ENCODE measurements at places on chromosomes 16 and 17. TPM values are rescaled to one million over a fixed set of nuclear protein-coding genes. Genes with fewer than 3 reads are reported as not detected.
A peak's percentile ranks its signal among the peaks of the same experiment; 100 is the strongest.

The CRYM gene
- 91.1 TPM for total RNA-seq

The SLX4 gene
- total RNA-seq: 2.4 TPM

The MYO15B gene
- 29.3 TPM for total RNA-seq

The KRT23 gene
- total RNA-seq: not detected

The KRTAP4-1 gene
- total RNA-seq: not detected

The KRTAP2-1 gene
- total RNA-seq: not detected

The ALOX15B gene
- 1.2 TPM for total RNA-seq

The HS3ST2 gene
- 2.3 TPM for total RNA-seq

The KIF18B gene
- total RNA-seq: 0.12 TPM

The TPSD1 gene
- 0.63 TPM for total RNA-seq

The SSH2 gene
- 36.8 TPM for total RNA-seq

The KCNJ2 gene
- total RNA-seq: 10.7 TPM

GRCh38 chr17:2453325-2453724 lies 52.5 kb upstream of the MNT start:
- no peak for DNase-seq

- no peak for DNase-seq
Measured at GRCh38 chr16:58882292-58882691, 148.2 kb upstream of the GOT2 start.

- no peak for DNase-seq
Measured at GRCh38 chr17:1752425-1753262, 9.2 kb upstream of the SERPINF1 start.

DNA sequence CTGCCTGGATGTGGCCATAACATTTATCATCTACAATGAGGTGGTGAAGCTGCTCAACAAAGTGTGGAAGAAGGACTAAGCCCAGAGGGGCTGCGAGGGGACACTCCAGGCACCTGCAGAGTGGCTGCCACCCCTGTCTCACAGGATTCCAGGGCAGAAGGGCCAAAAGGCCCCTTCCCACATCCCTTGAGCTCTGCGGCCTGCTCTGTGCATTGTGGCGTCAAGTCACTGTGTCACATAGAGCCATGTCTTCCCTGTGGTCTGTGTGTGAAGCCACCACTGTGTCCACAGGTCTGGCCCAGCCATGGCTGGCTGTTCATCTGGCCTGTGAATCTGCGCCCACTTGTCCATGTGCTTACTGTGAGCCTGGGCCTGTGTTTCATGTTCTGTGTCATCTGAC lies 1714.6 kb downstream of the TP53TG3F start:
- peak; percentile 44 for DNase-seq

DNA sequence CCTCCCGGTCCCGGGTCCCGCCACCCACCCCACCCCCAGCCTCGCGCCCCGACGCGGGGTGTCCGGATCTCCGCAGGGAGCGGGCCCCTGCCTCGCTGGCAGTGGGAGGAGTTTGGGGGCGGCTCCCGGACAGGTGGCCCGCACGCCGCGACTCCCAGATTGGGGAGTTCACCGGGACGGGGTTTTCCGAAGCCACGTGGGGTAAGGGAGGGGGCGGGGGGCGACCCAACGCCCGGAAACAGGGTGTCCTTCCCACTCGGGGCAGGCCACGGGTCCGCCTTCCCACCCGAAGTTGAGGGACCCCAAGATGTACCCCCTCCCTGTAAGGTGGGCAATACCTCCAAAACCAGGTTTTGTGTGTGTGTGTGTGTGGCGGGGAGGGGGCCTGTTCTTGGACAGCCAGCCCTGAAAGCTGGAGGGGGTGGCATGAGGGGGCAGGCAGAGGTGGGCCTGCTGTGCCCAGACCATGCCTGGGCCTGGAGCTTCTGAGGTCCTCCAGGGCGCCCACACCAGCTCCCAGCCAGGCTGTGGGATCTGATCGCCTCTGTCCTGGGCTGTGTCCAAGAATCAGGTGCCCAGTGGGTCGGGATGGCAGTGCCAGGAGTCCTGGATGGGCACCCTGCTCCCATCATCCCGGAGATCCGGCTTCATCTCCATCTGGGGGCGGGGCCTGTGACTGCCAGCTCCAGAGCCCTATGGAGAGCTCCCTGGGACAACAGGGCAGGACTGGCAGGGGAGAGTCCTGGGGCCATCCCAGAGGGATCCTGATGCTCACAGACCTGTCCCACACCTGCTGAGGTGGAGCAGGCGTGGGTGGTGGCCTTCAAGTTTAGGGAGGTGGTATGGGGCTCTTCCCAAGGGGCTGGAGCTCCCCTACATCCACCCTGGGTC lies 767 bp downstream of the SYNGR2 start:
- DNase-seq: no peak

GRCh38 chr16:4391631-4392381 lies 20.2 kb downstream of the VASN start:
- DNase-seq: no peak

DNA sequence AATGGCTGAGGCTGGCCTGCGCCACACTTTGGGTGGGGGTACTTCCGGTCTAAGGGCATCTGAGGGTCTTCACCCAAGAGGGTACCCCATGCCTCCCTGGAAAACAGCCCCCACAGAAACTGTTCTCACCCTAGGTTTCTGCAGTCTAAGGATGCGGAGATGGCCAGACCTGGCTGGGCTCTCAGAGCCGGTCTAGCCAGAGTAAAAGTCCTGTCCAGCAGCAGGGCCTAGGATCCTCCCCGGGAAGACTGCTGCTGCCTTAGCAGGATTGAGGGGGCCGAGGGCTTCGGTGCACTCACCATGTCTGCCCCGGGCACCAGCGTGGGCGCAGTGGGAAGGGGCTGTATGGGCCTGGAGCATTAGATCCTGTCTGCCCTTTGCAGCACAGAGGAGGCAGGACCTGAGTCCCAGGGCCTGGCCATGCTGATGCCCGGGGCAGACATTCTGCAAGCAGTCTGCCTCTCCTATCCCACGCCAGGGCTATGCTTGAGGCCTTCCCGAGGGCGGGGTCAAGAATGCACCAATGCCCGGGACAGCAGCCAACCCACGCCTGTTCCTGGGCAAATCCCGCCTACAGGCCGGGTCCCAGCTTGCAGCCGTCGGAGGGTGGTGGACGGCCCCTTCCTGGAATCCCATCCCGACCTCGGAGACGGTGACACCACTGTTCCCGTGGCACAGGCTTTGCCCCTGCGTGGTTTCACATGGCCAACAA lies 54.7 kb downstream of the CBFA2T3 start:
- peak; percentile 88 for DNase-seq

DNA sequence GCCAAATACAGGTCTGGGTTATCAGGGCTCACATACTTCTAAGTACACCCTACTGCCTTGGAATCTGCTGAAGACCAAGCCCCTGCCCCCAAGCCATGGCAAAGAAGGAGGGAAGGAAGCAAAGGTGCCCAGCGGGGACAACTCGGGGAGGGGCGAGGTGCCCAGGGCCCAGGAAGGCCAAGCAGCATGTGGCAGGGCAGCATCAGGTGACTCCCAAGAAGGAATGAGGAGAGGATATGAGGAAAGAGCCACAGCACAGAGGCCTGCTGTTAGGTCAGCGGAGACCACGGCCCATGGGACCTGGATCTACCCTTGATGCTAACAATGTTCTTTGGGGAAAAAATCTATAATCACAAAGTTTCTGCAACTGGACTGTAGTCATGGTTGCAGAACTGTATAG lies 142.6 kb upstream of the CRHR1 start:
- no peak for DNase-seq

- no peak for DNase-seq
Measured at GRCh38 chr17:63774969-63775265, 947 bp downstream of the DDX42 start.

DNA sequence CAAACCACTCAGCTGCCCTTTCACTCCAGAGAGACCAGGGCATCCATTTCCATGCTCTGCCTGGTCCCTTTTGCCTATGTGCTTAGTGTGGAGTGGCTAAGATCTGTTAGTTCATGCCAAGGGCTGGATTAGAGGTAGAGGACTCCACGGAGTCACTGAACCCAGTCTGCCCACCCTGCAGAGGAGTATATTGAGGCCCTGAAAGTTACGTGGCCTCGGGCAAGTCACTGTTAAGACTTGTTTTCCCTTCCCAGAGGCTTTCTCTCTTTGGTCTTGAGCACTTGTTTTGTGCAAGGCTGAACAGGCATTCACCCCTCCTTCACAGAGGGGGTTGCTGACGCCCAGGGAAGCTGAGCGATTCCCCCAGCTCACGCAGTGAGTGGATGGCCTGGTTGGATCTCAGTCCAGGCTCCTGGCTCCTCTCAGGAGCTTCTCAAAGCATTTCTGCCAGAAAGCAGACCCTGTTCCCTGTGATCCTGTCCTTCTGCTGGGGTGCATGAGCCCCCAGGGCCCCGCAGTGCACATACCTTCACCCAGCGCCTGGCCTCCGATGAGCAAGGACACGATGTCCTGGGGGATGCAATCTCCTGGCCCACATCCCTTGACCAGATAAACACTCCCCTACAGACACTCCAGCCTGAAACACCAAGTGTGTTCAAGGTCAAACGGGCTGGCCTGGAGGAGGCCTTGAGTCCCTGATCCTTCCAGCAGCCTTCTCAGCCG lies 153.4 kb upstream of the GSE1 start:
- peak; percentile 74 for DNase-seq

DNA sequence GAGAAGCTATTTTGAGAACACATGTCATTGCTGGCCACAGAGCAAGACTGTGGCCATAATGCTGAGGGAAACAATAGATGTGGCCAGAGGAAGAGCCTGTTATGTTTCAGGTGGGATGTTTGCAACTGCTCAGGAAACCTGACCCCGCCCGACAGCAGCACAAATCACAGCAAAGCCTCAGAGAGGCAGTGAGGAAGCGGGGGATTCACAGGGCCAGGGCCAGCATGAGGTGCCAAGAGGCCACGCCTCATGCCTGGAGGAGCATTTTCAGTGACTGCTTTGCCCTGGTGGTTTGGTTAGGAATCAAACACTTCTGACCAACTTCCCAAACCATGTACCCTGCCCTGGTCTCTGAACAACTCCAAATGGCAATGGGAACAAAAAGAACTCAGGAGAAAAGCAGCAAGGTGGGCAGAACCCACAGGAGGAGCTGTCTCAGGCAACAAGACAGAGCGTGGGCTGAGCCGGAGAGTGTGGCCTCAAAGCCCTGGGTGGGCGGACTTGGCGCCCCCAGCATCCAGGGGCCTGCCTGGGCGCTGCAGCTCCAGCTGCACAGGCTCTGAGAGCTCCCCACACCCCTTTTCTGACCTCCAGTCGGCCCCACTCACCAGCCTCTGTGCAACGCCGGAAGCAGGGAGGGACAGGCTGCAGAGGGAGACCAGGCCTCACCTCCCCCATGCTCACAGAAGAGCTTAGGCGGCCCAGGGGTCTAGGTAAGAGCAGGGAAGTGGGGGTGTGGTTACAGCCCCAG lies 20.6 kb downstream of the HIC1 start:
- no peak for DNase-seq

- no peak for DNase-seq
Measured at GRCh38 chr16:63467513-63467912, 1431.3 kb upstream of the CDH8 start.

DNA sequence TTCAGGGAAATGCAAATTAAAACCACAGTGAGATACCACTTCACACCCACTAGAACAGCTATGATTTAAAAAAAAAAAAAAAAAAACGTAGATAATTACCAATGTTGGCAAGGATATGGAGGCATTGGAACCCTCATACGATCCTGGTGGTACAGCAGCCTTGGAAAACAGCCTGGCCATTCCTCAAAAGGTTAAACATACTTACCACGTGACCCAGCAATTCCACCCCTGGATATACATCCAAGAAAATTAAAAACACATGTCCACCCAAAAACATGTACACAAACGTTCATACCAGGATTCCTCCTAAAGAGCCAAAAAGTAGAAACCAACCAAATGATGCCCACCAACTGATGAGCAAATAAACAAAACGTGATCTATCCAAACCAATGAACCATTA lies 68.1 kb downstream of the GAS7 start:
- no peak for DNase-seq

- no peak for DNase-seq
Measured at GRCh38 chr17:67071595-67071994, 27.2 kb downstream of the CACNG1 start.

- no peak for DNase-seq
Measured at GRCh38 chr17:4023220-4023619, 59.0 kb upstream of the ATP2A3 start.

- no peak for DNase-seq
Measured at GRCh38 chr17:66378296-66378695, 75.9 kb downstream of the PRKCA start.

DNA sequence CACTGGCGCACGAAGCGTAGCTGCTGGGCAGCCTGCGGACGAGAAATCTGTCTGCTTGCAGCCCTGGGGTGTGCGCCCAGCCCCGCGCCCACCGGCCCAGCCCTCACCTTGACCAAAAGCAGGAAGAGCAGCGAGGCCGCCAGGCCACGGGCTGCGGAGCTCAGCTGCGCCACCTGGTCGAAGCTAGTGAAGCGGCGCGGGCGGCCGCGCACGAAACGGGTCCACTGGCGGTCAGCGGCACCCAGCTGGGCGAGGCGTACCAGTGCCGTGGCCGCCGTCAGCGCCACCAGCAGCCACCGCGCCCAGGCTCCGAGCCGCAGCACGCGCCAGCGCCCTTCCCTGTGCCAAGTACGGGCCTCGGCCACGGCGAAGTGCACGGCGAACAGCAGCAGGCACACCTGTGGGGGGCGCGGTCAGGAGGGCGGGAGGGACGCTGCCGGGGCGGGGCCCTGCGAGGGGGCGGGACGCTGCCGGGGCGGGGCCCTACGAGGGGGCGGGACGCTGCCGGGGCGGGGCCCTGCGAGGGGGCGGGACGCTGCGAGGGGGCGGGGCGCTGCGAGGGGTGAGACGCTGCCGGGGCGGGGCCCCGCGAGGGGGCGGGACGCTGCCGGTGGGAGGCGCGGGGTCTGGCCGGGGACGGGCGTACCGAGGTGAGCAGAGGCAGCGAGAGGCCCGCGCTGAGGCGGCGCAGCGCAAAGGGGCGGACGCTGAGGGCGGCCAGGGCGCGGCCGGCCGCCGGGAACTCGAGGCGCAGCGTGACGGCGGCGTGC lies 43.2 kb downstream of the TSC2 start:
- no peak for DNase-seq

DNA sequence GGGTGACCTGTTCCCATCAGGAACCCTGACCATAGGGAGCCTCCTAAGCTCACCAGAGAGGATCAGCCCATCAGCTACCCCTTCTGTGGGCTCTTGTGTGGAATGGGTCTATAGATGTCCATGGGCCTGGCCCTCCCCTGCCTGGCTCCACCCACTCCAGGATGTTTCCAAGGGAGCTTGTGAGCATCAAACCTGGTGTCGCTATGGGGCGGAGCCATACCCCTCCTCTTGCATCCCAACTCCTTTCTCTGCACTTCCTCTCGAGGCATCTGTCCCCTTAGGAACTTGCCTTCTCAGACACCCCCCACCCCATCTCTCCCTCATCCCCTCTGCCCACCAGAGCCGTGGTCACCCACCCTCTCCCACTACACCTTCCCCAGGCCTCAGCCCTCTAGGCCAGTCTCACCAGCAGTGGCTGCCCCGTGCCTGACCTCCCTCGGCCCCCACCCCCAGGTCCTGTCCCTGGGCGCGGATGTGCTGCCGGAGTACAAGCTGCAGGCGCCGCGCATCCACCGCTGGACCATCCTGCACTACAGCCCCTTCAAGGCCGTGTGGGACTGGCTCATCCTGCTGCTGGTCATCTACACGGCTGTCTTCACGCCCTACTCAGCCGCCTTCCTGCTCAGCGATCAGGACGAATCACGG lies 10.4 kb downstream of the KCNH6 start:
- DNase-seq: no peak

Data from right atrium auricular region (tissue), 2 donors.